Stomach (tissue), 19 donors: ENCODE measurements at places on chromosomes 1 and 21. TPM values are rescaled to one million over a fixed set of nuclear protein-coding genes. Genes with fewer than 3 reads are reported as not detected.

DNA sequence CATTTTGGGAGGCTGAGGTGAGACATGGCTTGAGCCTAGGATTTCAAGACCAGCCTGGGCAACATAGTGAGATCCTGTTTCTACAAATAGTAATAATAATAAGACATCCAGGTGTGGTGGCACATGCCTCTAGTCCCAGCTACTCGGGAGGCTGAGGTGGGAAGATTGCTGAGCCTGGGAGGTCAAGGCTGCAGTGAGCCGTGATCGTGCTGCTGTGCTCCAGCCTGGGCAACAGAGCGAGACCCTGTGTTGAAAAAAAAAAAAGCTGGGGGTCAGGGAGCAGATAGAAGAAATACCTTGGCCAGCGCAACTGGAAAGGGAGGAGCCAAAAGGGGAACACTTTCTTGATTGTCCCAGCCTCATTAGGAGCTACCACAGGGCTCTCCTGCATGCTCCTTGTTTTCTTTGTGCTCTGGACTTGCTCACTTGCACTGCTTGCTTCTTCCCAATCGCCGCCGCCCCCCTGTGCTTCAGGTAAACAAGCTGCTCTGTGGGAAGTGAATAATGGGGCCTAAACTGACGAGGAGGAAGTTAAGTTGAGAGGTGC lies 31.1 kb downstream of the PBX1 start:
- no peak for DNase-seq

FAM151A gene
- total RNA-seq = not detected

GRCh38 chr1:244778344-244778743 lies 57.1 kb upstream of the COX20 start:
- no peak for DNase-seq

SIM2 gene
- 25.1 TPM for total RNA-seq

RWDD3 gene
- 20.4 TPM for total RNA-seq

DNA sequence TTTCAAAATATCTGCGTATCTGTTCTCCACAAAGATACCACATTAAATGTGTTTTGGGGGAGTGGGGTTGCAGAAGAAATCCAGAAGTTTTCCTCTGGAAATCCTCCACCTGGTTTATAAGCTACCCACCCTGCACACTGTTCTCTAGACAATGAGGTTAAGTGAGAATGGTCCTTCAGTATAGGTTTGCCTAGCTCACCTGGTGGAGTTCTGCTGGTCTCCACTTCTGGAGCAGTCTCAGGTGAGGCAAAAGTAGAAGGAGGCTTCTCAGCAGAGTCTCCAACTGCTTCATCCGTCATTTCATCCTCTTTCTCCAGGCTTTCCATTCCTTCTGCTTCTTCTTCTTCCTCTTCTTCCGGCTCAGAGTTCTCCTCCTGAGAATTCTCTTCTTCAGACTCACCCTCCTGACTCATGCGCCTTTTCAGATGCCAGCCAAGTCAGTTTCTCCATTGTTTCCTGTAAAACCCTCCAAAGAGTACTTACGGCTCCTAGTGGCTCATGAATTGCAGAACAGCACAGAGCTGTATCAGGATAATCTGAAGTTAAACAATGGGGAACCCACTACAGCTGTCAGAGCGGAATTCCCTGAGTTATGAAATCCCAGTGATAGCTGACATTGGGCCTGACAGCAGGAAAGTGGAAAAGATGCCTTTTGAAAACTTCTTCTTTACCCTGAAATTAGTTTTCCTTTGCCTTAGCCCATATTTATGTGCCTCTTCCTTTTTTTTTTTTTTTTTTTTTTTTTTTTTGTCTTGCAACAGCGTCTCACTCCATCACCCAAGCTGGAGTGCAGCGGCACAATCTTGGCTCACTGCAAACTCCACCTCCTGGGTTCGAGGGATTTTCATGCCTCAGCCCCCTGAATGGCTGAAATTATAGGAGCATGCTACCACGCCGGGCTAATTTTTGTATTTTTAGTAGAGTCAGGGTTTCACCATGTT lies 38.5 kb downstream of the MSTO1 start:
- peak; percentile 75 for DNase-seq

RPTN gene
- total RNA-seq = not detected

C1orf141 gene
- total RNA-seq = not detected

SPTA1 gene
- not detected for total RNA-seq

DNA sequence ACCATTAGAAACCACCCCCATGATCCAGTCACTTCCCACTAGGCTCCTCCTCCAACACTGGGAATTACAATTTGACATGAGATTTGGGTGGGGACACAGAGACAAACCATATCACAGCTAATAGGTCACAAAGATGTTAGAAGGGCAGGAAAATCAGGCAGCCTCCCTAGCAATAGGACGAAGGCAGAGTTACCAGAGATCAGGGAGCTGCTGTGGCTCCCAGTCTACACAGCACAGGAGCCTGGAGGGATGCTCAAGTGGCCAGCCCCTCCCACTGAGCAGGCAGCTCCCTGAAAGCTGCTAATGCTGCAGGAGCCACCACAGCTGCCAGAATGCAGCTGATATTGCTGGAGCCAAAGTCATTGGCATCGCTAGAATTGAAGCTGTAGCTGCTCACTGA lies 51.0 kb downstream of the CR1L start:
- DNase-seq = no peak

GRCh38 chr1:164771619-164772361 lies 212.8 kb downstream of the PBX1 start:
- DNase-seq = no peak

BCAR3 gene
- 10.1 TPM for total RNA-seq

DNA sequence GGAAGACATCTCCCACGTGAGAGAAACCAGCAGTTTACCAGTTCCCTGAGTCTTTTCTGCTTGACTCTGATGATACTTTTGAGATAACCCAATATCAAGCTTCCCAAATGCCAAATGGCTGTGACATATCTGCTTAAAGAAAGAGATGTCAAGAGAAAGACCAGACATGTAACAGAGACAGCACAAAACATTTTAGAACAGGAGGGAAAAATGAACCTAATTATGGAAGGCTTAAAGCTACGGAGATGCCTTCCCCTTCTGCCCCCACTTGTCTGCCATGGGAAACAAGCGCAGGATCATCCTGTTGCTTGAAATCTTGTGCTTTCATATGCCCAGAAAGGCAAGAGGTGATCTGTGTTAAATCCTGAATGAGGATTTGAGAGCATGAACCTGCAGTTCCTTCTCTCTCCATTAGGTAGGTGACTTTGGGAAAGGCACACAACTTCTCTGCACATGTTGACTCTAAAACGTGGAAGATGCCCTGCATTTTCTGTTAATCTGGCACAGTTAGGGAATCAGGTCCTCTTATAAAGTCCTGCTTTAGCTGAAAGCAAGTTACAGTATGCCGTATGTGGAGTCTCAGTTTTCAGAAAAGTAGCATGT lies 46.7 kb upstream of the MTR start:
- DNase-seq = no peak

DNA sequence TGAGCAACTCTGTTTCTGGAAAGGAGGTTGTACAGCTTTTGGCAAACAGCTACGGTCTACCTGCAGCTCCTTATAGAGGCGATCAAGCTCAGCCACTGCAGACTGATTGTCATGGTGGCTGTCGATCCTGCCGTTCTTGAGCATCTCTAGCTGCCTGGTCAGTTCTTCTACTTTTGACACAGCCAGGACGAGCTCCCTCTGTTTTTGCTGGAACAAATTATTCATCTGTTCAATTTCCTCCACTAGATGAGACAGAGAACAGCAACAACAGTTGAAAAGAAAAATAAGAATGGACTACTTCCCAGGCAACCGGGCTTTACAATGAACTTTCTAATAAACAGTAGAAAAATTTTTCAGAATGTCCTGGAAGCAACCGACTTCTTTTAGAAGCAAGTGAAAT lies 42.5 kb downstream of the TP53BP2 start:
- DNase-seq = no peak

DNA sequence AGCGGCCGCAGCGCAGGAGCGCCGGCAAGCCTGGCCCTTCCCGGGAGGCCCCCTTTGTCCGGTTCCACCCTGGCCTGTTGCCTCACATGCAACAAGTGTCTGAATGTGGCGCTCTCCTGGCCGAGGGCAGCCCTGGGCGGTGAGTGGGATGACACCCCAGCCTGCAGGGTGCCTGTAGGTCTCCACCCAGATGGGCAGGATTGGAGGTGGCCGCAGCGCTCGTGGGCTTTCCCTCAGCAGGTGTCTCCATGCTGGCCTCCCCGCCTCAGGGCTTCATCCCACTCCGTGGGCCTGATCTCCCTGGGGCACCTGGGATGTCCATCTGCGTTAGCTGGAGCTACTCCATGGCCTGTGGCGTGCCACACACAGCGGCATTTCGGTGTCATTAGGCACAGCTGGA lies 1.5 kb downstream of the MIB2 start:
- DNase-seq = no peak

- DNase-seq = no peak
Measured at GRCh38 chr1:58466630-58467241, 79.8 kb downstream of the OMA1 start.
